Fibroblast of skin of left quadriceps (primary cell): ENCODE measurements at places on chromosomes 12 and 14.

GRCh38 chr12:119644930-119645329, 23.0 kb upstream of the PRKAB1 start:
- no peak for DNase-seq

DNA sequence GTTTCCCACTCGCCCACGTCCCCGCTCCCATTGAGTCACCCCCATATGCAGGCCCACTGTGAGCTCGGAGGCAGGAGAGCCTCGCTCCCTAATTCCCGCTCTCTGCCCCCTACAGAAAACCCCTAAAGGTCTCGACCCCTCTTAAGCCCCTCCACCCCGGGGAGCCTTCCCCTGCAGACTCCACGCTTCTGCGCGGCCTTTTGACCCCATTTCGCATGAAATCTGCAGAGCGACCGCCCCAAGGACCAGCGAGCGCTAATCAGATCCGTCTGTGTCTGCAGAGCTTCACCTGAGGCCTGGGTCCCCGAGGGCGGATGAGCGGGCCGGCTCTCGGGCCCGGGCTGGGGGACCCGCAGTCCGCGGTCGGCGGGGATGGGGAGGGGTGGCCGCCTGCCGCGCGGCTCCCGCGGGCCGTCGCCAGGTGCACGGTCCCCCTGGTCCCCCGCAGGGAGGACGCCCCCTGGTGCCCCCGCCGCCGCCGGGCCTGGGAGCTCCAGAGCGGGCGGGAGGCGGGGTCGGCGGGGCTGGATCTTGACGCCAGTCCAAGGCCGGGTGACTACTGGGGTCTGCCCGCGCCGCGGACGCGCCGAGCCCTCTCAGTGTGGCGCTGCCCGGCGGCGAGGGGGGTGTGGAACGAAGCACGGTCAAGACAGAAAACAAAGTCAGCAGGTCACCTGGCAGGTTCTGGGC, 10.1 kb downstream of the BMP4 start:
- no peak for DNase-seq

GRCh38 chr12:114704096-114704495, 20.1 kb upstream of the TBX3 start:
- DNase-seq = no peak

- peak; percentile 65 for DNase-seq
Measured at GRCh38 chr14:22656945-22657731, 13.0 kb upstream of the OR6J1 start.

- no peak for DNase-seq
Measured at GRCh38 chr12:46831335-46832129, 5.7 kb upstream of the SLC38A4 start.

DNA sequence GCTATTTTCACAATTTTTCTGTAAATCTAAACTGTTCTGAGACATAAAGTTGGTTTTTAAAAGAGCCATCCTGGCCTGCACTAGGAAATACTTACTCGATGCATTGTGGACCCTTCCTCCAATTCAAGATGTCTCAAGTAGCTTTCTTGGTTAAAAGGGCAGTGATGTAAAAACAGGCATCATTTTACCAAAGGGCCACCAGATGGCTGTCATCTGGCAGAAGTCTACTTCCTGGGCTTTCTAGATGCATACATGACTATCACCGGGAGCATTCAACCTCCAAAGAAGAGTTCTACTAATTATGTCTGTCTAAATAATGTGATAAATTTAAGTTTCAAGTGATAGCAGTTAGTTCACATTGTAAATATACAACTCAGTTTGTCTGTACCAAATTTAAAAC, 96.8 kb upstream of the FRMD6 start:
- DNase-seq = no peak

DNA sequence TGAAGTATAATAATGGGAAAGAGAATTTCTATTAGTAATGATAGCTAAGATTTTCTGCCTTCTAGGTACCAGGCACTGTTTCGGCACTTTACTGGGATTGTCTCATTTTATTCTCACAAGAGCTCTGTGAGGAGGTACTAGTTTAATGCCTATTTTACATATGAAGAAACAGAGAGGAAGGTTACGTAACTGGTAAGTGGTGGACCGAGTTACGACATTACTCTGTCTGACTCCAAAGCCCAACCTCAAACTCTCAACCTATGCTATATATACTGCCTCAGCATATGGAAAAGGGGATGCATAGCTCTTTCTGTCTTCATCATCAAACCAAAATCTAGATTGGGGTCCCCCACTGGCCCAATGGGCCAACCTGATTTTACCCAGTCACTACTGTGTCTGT, 133.5 kb downstream of the KTN1 start:
- no peak for DNase-seq

- DNase-seq = no peak
Measured at GRCh38 chr12:124564971-124565491, 2.4 kb downstream of the NCOR2 start.

DNA sequence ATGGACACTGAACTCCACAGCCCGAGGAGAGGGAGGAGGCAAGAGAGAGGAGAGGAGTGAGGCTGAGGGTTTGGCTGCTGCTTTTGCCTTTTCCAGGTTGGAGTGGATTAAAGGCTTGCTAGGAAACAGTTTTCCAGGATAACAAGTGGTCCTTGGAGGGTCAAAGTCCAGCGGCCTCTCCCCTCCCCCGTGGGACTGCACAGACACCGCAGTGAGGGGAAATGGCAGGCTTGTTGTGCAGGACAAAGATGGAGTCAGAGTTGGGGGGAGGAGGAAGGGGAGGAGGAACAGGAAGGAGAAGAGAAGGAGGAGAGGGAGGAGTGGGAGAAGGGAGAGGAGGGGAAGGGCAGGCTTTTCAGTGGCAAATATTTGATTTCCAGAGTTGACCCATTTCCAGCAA, 245.5 kb downstream of the RBM19 start:
- no peak for DNase-seq

GRCh38 chr12:56581418-56582145, 48.5 kb downstream of the BAZ2A start:
- DNase-seq = no peak

- DNase-seq = no peak
Measured at GRCh38 chr14:68081489-68081888, 261.9 kb downstream of the RAD51B start.

DNA sequence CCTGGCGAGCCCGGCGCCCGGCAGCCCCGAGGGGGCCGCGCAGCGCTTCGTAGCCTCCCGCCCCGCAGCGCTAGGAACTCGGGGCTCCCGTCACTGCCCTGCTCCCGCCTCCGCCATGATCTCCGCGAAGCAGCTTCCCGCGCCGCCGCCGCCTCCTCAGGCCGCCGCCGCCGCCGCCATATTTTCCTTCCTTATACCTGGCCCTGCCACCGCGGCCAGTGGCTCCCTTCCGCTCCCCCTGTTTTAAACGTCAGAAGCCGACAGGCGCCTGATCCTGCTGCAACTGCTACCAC, 286 bp downstream of the PPP4R3A start:
- DNase-seq = no peak

- no peak for DNase-seq
Measured at GRCh38 chr14:102394717-102395375, 32.1 kb downstream of the TECPR2 start.

DNA sequence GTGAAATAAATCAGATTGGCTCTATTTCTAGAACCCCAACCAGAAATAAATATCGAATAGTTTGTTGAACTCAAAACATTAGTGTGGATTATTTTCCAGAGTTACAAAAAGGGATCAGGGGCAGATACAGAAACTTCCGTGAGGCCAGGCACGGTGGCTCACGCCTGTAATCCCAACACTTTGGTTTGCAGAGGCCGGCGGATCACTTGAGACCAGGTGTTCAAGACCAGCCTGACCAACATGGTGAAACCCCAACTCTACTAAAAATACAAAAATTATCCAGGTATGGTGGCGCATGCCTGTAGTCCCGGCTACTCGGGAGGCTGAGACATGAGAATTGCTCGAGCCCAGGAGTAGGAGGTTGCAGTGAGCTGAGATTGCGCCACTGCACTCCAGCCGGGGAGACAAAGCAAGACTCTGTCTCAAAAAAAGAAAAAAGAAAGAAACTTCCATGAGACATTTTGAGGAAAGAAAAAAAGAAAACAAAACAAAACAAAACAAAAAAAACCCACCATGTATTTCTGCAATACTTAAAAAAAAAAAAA, 2.1 kb downstream of the FBXO21 start:
- no peak for DNase-seq

DNA sequence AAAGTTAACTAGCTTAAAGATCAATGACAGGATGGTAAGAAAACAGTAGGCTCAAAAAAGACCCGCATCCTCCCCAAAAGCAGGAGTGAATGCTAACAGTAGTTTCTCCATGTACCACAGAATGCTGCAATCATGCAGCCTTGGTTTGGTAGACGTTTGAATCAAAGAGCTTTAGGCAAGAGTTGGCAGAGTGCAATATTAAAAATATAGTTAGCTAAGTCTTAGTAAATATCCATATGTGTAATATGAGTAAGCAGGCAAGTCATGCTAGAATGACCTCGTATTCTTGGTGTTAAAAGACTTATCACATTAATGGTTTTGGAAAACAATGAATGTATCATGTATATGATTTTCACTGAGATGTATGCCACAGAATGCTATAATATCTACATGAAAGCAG, 18.8 kb upstream of the KLRF1 start:
- no peak for DNase-seq

DNA sequence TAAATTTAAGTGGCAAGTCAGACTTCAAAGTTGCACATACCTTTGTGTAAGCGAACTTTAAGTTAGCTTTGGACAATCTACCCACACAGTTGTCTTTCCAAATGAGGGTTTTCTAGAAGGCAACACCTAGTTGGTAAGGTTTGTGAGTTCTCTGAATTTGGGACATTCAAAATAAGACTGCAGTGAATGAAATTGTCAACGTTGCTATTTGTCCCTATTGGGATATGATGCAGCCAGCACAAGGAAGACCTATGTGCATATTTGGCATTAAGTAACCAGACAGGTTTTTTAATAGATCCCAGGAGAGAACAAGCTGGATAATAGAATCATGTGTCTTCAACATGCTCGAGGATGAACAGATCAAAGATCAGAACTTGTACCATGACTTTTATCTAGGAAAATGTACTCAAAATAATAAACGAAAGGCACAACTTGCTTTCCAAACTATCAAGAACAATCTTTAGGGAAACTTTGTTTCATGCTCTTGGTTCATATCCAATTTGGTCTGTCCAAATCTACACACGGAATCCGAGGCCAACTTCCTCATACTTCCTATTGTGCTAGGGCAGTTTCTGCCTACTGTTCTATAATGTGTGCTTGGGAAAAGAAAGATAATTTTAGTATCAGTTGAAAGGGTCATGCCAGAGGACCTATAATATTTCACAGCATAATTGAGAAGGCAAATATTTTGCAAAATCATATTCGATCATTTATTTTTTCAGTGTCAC, 284.2 kb upstream of the SOX5 start:
- DNase-seq = no peak

- DNase-seq = no peak
Measured at GRCh38 chr12:57718641-57719528, 19.7 kb downstream of the AGAP2 start.

- DNase-seq = no peak
Measured at GRCh38 chr14:72165229-72165698, 233.0 kb downstream of the RGS6 start.

- DNase-seq = peak; percentile 29
Measured at GRCh38 chr12:56387152-56387736, 24.6 kb upstream of the APOF start.

- no peak for DNase-seq
Measured at GRCh38 chr14:58439476-58439875, 12.0 kb downstream of the KIAA0586 start.

DNA sequence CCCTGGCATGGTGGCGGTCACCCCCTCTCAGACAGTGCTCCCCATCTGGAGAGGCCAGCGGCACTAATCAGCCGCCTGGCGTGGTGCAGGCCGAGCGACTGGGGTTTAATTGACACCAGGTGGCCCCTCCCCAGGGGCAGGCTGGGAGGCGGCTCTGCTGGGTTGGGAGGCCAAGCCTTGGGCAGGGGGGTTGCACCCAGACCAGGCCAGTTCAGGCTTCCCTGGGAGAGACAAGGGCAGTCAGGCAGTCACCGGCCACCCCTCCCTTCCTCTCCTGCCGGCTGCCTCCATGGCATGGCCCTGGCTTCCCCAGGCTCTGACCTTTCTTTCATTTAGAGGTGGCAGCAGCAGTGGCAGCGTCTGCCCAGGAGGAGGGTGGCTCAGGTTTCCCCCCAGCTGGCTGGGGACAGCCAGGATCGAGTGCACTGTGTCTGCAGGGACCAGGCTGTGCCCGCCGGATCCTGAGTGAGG, 78.1 kb upstream of the NOS1 start:
- no peak for DNase-seq

DNA sequence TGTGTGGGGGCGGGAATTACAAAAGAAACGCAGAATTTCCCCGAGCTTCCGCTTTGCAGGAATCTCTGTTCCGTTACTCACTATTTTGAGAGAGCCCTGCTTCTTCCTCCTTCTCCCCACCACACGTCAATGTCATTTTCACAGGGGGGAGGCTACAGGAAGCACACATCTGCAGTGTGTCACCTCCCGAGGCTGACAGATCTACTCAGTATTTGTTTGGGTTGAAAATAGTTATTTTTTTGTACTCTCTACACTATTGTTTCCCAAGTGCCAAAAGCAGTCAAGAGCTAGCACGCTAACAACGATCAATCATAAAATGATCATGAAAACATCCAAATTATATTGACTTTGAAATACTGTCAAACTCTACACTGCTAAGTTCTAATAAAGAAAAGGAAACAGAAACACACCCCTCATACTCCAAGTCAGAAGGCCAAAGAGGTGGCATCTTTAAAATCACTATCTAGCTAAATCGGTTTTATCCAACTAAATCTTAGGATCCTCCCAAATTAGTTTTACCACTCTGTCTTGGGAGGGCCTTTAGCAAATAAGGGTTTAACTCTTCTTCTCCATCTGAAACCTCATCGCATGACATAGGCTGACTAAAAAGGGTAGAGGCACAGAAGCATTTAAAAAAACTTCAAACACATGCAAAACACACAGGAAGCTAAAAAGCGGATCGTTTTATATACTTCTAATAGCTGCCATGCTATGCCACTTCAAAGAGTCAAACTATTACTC, 51.8 kb downstream of the FOXN3 start:
- no peak for DNase-seq

- DNase-seq = no peak
Measured at GRCh38 chr14:69451941-69452340, 32.6 kb upstream of the PLEKHD1 start.
